ENCODE measurements at places on chromosomes 1 and 21.

DNA sequence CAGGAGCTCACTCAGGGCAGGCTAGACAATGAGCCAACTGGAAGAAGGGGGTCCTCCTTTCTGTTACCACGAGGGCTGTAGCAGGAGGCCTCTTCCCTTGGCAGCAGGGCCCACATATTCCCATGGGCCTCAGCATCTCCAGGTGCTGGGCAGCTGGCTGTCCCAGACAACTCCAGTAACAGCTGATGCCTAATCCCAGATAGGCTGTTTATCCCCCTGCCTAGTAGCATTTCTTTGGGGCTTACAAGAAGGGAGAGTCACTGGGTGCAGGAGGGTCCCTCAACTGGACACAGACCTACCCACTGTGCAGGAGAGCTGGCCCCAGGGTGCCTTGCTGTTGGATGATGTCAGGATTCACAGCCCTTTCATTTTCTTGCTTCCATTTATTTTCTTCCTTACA is 278.2 kb downstream of the DSCAM start:
- DNase-seq, result no peak

DNA sequence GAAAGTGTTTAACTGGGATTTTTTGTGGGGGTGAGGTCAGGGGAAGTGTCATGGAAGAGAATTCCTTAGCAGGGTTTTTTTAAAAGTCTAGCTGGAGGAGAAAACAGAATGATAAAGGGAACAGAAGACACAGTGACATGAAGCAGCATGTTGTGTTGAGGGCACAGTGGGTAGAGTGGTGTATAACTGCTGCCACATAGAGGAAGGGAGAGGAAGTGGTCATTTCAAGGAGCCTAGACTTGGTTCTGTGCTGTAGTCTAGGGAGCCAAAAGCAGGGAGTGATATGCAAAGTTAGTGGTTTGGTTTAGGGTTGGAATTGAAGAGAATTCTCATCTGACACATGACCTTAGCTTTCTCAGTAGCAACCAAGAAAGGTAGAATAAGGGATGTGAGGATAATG is 10.2 kb downstream of the EEIG2 start:
- peak; percentile 68 for DNase-seq

GRCh38 chr1:72483846-72484357 is 201.6 kb upstream of the NEGR1 start:
- DNase-seq, result no peak

GRCh38 chr1:43437031-43437973 is 16.4 kb downstream of the HYI start:
- no peak for DNase-seq

GRCh38 chr1:89652373-89652772 is 19.5 kb downstream of the LRRC8C start:
- DNase-seq, result no peak

DNA sequence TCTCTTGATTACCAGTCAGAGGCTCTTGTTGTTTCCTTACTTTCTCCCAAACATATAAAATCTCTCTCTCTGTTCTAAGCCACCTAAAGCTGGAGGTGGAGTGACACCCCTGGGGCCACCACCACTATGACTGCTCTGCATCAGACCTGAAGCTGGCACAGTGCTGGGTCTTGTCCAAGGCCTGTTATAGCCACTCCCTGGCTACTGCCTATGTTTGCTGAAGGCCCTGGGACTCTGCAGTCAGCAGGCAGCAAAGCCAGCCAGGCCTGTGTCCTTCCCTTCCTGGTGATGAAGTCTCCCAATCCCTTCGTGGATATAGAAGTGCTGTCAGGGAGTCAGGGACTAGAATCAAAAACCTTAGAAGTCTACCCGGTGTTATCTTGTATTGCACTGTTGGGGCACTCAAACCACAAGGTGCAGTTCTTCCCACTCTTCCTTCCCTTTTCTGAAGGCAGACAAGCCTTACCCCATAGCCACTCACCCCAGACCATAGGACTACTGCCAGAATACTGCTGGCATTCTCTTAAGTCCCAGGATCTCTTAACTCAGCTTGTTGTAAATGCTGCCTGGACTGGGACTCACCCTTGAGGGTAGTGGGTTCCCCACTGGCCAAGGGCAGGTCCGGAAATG is 103.1 kb downstream of the RPS6KC1 start:
- no peak for DNase-seq

DNA sequence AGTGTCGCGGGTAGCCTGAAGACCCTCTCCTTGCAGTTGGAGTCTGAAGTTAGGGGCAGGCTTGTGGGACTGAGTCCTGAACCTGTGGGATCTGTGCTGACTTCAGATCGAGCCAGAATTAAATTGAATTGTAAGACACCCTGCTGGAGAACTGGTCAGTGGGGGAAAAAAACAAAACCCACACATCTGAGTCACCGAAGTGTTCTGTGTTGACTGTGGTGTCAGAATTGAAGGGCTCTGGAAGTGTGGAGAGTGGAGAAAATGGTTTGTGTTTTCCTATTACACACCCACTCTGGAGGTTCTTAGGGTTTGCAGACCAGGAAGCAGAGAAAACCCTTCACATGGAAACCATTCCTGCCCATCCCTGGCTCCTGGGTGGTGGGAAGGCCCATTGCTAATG is 209.5 kb upstream of the GALNT2 start:
- DNase-seq, result no peak

GRCh38 chr21:28308516-28308915 is 684.2 kb downstream of the LTN1 start:
- no peak for DNase-seq

GRCh38 chr1:198829944-198830343 is 191.1 kb downstream of the PTPRC start:
- DNase-seq, result peak; percentile 61

DNA sequence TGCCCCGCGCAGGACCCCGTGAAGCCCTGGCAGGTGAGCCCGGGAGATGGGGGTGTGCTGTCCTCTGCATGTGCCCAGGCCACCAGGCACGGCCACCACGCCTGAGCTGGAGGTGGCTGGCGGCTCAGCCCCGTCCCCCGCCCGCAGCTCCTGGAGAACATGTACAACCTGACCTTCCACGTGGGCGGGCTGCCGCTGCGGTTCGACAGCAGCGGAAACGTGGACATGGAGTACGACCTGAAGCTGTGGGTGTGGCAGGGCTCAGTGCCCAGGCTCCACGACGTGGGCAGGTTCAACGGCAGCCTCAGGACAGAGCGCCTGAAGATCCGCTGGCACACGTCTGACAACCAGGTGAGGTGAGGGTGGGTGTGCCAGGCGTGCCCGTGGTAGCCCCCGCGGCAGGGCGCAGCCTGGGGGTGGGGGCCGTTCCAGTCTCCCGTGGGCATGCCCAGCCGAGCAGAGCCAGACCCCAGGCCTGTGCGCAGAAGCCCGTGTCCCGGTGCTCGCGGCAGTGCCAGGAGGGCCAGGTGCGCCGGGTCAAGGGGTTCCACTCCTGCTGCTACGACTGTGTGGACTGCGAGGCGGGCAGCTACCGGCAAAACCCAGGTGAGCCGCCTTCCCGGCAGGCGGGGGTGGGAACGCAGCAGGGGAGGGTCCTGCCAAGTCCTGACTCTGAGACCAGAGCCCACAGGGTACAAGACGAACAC is 1.8 kb downstream of the TAS1R3 start:
- DNase-seq, result no peak

GRCh38 chr1:178345807-178346206 is 151.0 kb downstream of the CLEC20A start:
- DNase-seq, result no peak

- DNase-seq, result no peak
These were observed 103.0 kb upstream of the ETV3 start for GRCh38 chr1:157241185-157241538.

DNA sequence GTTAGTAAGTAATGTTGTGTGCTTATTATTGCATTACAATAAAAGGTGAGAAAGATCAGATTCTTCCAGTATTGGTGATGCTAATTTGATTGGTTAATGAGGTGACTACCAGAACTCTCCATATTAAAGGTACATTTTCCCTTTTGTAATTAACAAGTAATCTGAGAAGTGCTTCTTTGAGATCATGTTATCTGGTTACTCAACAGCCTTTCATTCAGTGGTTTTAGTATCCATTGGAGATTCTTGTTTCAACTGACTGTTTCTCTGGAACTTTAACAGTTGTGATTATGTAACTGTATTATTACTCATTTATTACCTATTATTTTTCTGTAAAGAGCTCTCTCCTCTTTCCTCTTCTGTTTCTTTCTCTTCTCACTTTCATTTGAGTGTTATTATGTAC is 86.7 kb downstream of the PEX14 start:
- DNase-seq, result no peak

DNA sequence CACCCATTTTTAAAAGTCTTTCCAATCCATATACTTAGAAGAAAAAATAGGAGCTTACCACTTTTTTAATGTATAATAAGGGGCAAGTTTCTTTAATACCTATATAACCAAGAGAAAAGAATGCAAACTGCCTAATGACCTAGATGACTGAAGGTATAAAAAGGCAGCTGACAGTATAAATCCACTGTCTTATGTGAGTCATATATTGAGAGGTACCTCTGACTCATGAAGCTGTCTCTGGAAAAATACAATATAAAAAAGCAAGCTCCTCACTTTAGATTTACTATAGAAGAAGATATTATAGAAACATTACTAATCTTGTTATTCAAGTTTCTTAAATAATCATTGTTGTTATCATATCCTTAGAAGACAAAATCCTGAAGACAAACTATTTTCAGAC is 144.2 kb downstream of the VAV3 start:
- DNase-seq, result no peak

DNA sequence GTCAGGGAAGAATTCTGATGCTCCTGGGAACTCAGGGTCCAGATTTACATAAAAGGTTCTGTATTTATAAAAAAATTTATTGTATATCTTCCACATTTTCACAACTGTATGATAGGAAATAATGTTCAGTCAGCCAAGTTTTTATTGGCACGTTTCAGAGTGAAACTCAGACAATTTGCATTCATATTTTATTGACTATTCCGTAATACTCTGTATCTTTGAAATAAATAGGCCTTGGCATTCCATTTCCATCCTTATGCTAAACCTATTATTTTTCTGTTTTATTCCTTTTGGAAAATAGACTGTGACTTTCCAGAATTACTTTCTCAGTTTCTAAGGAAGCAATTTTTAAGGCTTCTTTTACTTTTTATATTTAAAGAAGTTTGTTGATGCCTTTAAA is 329.0 kb downstream of the OLFM3 start:
- no peak for DNase-seq

- DNase-seq, result no peak
These were observed 135.9 kb downstream of the TPR start for GRCh38 chr1:186239171-186239570.

DNA sequence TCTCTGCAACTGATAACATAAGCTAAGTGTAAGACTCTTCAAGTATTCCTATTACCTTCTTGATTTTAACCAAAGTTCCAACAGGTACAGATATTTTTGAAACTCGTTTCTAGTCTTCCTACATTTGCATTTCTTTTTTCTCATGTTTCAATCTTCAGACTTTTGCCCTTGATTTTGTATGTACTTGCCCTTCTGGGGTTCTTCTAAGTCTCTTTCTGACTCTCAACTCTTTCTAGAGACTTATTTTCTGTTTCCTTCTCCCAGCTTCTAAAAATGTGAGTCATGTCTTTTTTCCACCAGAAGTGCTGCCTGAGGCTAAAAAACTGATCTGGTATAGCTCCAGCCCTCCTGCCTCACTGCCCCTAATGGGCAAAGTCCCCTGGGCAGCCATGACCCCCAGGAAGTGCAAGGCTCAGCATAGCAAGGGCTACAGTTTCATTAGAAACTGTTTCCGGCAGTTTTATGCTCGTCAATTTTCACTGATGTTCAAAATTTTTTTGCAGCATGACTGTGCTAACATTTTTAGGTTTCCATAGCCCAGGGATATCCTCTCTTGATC is 265.9 kb downstream of the SEC16B start:
- DNase-seq, result no peak

GRCh38 chr1:183227422-183228346 is 41.6 kb downstream of the LAMC2 start:
- peak; percentile 76 for DNase-seq

DNA sequence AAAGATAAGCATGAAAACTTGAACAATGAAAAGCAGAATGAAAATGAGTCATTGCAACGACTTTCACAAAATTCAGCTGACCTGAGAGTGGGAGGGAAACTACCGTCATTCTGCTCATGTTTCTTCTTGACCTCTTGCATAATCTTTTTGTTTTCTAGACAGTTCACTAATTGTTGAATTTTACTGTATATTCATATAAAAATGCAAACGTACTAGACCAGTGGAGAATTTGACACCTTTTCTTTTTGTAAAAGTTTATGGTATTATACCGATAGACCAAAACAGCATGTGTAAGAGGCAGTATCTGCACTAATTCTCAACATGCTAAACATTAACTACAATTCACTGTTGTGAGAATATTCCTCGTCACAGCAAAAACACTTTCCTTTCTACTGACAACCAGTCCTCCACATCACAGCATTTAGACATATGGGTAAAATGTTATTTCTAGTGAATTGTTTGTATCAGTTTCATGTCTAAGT is 137.8 kb downstream of the GREM2 start:
- DNase-seq, result peak; percentile 21

DNA sequence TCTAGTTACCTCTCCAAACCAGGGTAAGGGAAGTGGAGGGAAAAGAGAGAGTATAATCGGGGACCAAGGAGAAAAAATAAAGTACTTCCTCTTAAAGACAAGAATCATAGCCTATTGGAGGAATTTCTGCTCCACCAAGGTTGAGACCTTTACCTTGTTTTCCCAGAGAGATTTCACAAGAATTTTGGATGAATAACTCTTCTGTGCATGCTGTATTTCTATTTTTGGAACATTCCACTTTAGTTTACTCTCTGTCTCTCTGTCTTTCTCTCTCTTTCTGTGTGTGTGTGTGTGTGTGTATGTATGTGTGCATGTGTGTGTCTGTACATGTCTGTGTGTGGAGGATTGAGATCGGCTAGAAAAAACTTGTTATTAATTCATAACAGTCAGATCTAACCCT is 318.4 kb upstream of the RGS18 start:
- no peak for DNase-seq

DNA sequence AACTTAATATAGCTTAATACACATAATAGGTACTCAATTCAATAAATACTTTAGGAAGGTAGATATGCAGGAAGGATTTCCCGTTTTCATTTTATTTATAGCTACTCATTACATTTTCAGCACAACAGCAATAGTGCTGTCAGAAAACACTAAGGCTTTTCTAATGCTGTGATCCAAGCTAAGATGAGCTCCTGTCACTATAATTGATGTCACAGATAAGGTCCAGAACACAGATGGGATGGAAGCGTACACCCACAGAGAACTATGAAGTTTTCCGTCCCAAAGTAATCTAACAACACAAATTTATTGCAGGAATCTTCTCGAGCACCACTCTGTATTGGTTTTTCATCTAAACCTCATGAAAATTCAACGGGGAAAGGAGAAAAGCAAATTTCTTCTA is 13.6 kb downstream of the AUNIP start:
- no peak for DNase-seq

GRCh38 chr1:157532569-157532968 is 19.7 kb downstream of the FCRL5 start:
- DNase-seq, result no peak

- no peak for DNase-seq
These were observed 7.3 kb upstream of the IL10 start for GRCh38 chr1:206779638-206780037.

Data from Karpas-422 (cell line).